ENCODE measurements at places on chromosomes 11 and 22.
A peak's percentile ranks its signal among the peaks of the same experiment; 100 is the strongest.

DNA sequence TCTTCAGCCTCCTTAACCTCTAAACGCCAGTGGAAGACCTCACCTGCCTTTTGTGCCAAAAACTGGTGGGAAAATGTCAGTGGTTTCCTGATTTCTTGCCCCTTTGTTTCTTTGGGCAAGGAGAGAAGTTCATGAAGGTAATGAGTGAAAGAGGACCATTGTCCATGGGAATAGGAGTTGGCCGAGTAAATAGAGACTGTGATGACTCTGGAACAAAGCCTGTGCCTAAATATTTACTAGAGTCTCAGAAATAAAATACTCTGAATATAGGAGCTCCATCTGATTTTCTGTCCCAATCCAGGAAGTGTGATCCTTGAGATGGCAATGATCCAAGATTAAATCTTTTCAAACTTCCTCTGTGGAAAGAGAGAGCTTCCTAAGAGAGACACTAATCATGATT is 12.0 kb downstream of the SLC5A1 start:
- no peak for DNase-seq

DNA sequence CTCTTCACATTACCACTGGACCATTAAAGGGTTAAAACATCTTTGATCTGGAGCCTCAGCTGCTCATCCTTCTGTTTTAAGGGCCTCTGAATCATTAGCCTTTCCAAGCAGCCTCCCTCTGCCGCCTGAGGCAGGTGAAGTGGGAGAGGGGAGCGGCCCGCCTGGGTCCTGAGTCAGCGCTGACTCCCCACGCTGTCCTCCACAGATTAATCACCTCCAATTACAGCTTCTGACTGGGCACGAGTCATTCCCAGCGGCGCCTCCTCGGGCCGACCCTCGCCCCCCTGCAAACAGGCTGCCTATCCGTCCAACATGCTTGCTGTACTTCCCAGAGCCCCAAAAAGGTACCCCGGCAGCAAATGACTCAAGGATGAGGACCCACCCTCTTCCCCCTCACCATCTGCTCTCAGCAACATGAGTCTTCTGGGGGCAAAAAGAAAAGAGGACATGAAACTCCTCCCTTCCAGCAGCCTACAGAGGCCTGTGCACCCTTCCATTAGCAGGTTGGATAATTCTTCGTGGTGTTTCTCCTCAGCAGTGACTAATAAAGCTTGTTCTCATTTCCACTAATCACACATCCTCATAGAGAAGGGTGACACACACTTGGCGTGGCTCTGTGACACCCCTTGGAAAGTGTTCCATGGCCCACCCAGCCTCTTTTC is 44.3 kb upstream of the JAM3 start:
- no peak for DNase-seq

- DNase-seq: no peak
Measured at GRCh38 chr22:29713156-29713727, 6.6 kb upstream of the CABP7 start.

GRCh38 chr11:33692013-33692504 is 8.6 kb downstream of the C11orf91 start:
- DNase-seq: peak; percentile 87

DNA sequence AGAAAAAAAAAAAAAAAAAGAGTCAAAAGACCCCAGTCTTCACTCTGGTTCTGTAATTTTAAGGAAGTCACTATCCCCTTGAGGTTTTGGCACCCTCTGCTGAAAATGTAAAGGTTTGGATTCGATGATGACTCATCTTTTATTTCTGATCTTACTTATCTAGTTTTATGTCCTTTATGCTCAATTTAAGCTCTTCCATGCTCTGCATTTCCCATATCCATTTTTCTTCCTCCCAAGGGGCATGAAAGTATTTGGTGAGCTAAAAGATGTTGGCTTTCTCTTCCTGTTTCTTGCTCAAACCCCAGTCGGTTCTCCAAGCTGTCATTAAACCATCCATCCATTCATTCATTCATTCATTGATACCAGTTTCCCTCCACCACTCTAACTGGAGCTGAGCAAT is 61.0 kb upstream of the CDON start:
- no peak for DNase-seq

DNA sequence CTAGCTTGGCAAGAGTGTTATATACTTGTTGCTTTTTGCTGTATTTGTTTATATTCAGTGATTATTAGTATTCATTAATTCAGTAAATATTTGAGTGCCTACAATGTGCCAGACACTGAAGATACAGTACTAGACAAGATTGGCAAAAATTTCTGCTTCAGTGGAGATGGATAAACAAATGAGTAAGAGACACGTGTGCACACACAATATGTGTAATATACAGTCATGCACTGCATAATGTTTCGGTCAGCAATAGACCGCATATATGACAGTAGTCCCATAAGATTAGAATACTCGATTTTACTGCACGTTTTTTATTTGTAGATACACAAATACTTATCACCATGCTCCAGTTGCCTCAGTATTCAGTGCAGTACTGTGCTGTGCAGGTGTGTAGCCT is 104.9 kb upstream of the GAL start:
- no peak for DNase-seq

- no peak for DNase-seq
Measured at GRCh38 chr11:103668859-103669258, 367.6 kb upstream of the DDI1 start.

DNA sequence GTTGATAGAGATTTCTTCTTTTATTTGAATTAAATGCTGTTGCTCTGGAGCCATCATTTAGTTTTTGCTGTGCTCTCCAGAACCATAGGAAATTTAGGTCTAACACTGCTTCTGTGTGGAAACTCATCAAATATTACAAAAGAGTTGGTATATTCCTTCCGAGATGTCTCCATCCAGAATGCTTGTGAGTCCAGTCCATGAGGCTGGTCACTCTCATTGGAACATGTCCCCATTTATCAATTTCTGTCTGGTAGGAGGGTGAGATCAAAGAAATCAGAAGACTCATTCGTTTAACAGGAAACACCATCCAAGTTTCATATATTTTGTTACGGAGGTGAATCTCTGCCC is 52.4 kb upstream of the LMO2 start:
- DNase-seq: no peak

GRCh38 chr11:117484156-117484555 is 156.5 kb downstream of the CEP164 start:
- no peak for DNase-seq

- DNase-seq: no peak
Measured at GRCh38 chr11:120231963-120232362, 8.0 kb upstream of the POU2F3 start.

DNA sequence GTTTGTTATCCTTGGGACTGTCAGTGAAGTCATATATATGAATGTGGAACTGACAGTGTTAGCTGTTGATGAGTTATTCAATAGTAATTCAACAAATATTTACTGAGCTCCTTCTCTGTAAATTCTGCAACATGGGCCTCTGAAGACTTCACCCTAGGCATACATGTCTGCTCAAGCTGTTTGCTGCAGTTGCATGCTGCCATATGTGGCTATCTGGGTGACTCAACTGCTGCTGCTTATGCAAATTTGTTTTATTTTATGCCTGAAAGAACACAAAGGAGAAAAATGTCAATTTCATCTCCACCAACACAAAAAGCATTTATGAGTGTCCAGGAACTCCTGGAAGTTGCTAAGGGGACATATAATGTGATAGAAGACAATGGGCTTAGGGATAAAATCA is 417.6 kb downstream of the AASDHPPT start:
- no peak for DNase-seq

GRCh38 chr22:32562401-32562800 is 87.8 kb downstream of the FBXO7 start:
- DNase-seq: no peak

GRCh38 chr11:2664791-2665525 is 34.8 kb downstream of the KCNQ1OT1 start:
- no peak for DNase-seq

GRCh38 chr11:134027671-134028070 is 41.2 kb upstream of the JAM3 start:
- no peak for DNase-seq

- peak; percentile 39 for DNase-seq
Measured at GRCh38 chr11:22193348-22194051, 615 bp downstream of the ANO5 start.

- DNase-seq: no peak
Measured at GRCh38 chr11:71279916-71280645, 27.7 kb upstream of the SHANK2 start.

- no peak for DNase-seq
Measured at GRCh38 chr11:7582338-7582985, 68.7 kb downstream of the PPFIBP2 start.

DNA sequence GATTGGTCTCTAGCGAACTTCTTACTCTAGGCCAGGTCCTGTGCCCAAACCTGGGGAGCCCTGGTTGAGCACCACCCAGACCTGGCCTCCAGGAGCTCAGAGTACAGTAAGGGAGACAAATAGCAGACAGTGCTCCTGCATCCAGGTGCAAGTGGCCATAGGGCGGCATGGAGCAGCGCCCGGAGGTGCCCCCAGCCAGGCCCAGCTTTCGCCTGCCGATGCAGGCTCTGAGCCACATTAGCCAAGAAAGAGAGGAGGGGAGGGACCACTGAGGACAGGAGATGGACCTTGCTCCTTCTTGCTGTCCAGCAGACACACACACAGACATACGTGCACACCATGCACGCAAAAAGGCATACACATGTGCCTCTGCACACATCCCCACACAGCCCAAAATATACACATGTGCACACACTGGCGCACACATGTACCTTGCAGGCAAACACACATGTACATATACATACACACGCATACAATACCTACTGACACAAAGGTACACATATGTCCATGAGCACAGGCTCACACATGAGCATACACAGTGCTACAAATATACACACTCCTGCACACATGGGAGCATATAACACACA is 68.7 kb upstream of the FGF3 start:
- no peak for DNase-seq

DNA sequence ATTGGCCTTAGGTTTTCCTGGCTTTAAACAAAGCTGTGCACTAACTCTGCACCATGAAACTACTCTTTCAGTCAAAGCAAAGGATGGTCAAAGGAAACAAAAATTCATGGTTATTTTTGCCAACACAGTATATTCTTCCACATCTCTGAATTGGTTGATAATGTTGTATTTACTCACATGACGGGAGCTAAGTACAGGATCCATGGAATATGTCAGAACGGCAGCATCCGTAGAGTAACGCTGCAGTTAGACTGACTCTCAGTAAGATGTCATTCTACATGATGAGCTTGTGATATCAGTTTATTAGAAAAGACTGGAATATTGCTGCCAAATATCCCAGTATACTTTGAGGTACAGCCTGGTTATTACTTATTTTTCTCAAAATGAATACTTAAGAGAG is 172.1 kb downstream of the PGR start:
- no peak for DNase-seq

DNA sequence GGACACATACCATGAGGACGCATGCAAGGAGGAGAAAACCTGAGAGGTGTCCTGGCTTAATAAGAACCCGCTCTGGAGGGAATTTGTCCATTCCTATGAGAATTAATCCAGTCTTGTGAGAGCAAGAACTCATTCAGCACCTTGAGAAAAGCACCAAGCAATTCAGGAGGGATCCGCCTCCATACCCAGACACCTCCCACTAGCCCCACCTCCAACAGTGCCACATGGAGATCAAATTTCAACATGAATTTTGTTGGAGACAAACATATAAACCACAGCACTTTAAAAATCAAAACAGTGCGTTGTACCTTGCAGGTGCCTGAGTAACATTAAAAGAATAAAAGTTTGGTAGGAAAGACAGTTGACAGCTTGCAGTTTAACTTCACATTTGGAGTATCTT is 11.4 kb downstream of the UBE4A start:
- no peak for DNase-seq

GRCh38 chr11:118342503-118343161 is at the start of gene CD3D:
CD3D (minus strand) TSS chr11:118342705; CDS start chr11:118342607, 98 bp downstream.
- DNase-seq: no peak

DNA sequence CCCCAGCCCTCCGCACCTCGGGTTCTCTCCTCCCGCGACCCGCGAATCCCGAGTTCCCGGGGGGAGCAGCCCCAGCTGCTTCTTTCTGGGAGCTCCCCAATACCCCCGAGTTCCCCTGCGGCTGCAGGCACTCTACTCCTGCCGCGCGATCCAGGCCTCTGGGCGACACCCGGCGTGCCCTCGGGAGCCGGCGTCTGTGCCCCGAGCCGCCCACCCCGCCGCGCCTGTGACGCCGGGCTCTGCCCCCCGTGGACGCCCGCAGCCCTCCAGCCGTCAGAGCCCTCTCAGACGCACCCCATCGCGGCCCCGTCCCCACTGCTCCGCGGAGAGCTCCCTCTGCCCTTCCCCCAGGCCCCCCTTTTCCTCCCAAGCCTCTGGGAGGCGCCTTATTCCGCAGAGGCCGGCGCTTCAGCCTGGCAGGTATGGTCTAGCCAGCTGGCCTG is 422 bp downstream of the GLB1L2 start:
- no peak for DNase-seq

- no peak for DNase-seq
Measured at GRCh38 chr11:44824300-44824704, 97.5 kb downstream of the TSPAN18 start.

- DNase-seq: no peak
Measured at GRCh38 chr22:27580311-27580897, 221.2 kb downstream of the MN1 start.

DNA sequence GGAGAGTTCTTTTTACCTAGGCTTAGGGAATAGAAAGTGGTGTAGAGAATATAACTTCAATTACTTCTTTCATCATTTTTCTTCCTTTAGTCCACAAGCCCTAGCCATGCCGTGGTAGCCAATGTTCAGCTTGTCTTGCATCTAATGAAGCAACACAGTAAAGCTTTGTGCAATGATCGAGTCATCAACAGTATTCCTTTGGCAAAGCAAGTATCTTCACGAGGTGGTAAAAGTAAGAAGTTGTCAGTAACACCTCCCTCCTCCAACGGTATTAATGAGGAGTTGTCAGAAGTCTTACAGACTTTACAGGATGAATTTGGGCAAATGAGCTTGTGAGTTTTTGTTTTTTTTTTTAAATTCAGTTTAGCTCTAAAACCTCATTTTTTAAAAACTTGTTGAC is 37.4 kb downstream of the CEP57 start:
- no peak for DNase-seq

DNA sequence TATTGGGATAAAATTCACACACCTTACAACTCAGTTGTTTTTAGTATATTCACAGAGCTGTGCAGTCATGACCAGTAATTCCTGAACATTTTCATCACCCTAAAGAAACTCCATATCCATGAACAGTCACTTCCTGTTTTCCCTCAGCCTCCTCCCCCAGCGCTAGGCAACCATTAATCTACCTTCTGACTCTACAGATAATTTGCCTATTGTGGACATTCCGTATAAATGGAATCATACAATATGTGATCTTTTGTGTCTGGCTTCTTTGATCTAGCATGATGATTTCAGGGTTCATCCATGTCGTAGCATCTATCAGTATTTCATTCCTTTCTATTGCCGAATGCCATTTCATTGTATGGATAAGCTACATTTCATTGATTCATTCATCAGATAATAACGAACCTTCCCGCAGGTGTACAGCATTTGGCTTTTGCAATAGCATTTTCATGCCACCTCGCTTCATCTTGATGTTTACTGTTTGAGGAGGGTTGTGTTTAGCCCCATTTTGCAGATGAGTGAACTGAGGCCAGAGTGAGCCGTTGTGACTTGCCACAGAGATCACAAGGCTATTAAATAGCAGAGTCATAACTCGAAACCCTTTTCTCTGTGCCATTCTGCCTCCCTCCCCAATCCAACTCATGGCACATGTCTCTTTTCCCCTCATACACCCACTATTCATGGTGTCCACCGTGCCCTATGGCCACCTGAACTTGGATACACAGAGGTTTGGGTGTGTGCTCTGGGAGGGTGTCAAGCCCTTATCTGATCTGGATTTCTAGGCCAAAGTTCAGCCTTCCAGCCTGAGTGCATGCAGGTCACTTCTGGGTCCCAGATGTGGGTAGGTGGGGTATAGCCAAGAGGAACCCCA is 11.1 kb upstream of the MYH9 start:
- no peak for DNase-seq

- no peak for DNase-seq
Measured at GRCh38 chr11:126338346-126339055, 17.0 kb upstream of the ST3GAL4 start.

Data from putamen (tissue), 1 donor.